Activated naive CD4-positive, alpha-beta T cell (primary cell): ENCODE measurements at places on chromosomes 6 and 20.

DNA sequence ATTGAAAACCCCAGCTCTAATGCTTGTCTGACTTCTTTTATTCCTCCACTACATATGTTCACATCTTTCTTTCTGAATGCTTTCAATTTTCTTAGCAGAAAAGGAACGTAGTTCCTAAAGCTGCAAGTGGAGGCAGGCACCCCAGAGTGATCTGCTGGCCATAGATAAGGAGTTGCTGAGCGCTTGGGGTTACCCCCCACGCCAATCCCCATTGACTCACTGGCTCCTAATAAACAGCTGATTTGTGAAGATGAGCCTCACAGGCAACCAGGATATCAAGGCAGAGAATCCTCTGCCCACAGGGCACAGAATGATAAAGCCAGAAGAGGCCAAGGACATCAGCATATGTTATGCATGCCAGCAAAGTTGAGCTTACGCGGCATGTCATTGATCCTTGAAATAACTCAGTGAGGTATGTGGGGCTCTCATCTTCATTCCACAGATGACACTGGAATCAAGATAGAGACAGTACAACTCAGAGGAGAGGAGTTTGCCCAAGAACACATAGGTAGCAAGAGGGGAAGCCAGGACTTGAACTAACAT, 129.1 kb upstream of the PTPRT start:
- no peak for DNase-seq

- DNase-seq = no peak
Observed at GRCh38 chr20:48166082-48166835, 381.0 kb upstream of the SULF2 start.

- no peak for DNase-seq
Observed at GRCh38 chr20:23200413-23200812, 114.3 kb upstream of the CD93 start.

- no peak for DNase-seq
Observed at GRCh38 chr6:24214984-24215383, 89.0 kb downstream of the NRSN1 start.

DNA sequence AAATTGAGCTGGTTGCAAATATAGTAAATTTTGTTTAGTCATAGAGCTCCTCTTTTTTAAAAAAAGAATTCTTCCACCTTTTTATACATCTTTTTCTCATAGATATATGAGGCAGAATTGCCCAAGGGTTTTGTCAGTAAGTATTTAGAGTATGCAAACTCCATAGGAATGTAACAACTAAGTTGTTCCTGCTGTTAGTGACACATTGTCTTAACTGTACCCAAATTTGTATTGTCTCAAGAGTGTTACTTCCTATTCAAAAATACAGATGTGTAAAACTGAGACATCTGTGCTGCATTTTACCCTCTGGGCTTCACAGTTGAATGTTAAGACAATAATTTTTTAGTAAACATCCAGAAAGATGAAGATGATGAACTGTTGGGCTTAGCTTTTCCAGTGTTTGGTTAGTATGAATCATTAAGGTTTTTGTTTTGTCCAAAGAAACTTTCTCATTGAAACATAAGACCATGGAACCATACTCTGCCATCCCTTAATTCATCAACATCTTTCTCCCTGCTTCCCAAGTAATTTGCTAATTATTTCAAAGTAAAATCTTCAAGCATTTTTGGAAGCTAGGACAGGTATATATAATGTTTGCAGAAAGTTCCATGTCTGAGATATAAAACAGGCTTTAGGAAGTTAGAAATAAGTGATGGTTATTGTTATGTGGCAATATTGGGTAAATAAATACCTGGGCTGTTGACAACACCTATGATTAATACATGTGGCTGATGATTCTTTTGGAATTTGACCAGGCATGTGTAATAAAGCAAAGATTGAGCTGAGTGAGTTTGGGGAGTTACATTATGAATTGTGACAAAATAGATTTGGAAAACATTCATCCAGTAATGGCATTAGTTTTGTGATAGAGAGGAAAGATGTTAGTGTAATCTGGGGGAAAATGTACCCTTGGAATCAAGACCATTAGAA, 11.2 kb downstream of the OGFRL1 start:
- DNase-seq = no peak

GRCh38 chr6:10759312-10759839, 11.8 kb downstream of the TMEM14B start:
- no peak for DNase-seq
